ENCODE measurements at places on chromosomes 2 and 18.

- DNase-seq, result no peak
Observed at GRCh38 chr18:75231053-75231406, 20.4 kb downstream of the TSHZ1 start.

DNA sequence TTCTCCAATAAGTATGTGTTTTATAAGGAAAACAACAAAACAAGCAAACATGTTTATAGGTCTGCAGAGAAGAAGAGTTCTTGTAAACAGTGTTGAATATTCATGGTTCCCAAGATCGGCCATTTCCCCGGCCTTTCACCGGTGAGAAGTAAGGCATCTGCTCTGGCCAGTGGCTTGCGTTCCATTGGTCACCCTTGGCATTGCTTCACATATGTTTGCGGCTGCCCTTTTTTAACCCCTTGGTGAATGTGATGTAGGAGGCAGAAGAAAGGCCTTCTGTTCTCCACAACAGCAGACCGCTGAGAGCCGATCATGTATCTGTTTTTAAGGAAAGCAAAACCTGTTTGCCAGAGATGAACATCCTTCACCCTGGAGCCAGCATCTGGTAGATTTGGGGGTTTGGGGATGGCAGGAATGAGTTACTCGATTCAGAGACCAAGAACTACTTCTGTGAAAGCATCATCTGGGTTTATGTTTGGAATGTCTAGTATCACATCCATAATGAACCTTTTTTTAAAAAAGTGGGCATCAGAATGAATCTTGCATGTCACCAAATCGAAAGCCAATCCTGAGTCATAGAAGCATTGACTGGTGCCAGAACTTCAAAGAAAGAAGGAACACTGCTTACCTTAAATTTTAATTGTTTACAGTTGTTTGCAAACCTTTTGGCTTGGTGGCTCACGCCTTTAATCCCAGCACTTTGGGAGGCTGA, 112.3 kb downstream of the AGAP1 start:
- DNase-seq, result peak; percentile 69

DNA sequence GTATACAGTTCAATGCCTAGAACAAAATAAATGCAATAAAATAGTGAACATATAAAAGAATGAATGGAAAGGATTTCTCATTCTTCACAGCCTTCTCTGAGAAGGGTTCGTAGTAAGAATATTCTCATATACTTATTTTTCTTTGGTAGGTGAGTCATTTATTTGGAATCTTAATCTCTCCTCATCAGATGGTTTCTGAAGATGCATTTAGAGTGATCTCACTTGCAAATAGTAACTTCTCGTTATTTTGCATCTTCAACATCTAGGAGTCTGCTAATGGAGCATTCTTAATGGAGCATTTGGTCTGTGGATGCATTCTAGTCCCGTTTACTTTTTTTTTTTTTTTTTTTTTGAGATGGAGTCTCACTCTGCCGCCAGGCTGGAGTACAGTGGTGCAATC, 3.9 kb downstream of the UBXN4 start:
- peak; percentile 67 for DNase-seq

DNA sequence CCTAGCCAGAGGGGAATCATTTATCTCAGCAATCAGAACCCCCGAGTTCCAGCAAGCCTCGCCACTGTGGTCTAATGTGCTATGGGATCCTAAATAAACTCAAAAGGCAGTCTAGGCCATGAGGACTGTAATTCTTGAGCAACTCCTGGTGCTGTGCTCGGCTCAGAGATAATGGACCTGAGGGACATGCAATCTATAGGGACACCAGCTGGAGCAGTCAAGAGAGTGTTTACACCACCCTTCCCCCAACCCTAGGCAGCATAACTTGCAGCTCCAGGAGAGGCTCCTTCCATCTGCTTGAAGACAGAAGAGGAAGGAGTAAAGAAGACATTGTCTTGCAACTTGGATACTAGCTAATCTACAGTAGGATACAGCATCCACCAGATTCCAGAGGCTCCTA, 225.5 kb upstream of the KLHL14 start:
- no peak for DNase-seq

GRCh38 chr2:10770956-10771750, 41.4 kb downstream of the PDIA6 start:
- no peak for DNase-seq

- no peak for DNase-seq
Observed at GRCh38 chr2:29397713-29398112, 282.5 kb downstream of the CLIP4 start.

GRCh38 chr2:43078781-43079755, 147.3 kb downstream of the ZFP36L2 start:
- DNase-seq, result peak; percentile 89
